MG63 (cell line): ENCODE measurements at places on chromosomes 2 and 18.

- DNase-seq = no peak
Measured at GRCh38 chr2:129720761-129721160, 258.7 kb upstream of the RAB6C start.

DNA sequence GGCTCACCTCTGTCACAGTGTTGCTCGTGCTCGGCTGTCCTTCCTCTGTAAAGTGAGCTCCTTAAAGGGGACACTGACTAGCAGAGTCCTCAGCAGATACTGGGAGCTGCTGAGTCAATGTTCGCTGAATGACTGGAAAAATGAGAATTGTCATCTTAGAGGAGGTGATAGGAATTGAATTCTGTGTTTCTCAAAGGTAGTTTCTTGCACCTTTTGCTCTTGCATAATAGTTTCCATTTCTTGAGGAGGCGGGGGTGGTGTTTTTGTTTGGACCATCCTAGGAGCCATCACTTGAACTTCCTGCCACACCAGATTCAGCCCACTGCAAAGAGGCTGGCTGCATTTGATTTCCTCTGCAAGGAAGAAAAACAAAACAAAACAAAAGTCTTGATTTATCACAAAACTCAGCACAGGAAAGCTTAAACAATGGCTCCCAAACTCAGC is 11.4 kb upstream of the RFX8 start:
- no peak for DNase-seq

DNA sequence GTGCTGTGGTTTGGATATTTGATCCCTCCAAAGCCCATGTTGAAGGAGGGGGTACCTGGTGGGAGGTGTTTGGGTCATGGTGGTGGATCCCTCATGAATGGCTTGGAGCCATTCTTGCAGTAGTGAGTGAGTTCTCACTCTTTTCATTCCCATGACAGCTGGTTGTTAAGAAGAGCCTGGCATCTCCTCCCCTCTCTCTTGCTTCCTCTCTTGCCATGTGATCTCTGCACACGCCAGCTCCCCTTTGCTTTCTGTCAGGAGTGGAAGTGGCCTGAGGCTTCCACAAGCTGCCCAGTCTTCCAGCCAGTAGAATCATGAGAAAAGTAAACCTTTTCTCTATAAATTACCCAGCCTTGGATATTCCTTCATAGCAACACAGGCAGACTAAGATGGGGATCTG is 8.6 kb downstream of the ADD2 start:
- DNase-seq = no peak

DNA sequence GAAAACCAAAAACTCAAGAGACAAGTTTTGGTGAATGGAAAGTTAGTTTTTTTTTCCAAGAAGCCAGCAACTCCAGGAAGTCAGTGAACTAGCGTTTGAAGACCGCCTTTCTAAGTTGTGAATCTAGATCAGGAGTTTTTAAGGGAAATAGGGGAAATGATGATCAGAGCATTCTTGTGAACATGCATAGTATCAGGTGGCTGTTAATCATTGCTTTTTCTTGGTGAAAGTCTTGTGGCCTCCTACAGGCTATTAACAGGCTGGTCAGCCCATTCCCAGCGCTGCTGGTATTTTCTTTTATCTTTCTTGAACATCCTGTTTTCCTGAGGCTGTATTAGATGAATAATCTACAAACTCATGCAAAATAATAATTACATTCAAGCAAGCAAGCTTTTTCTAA is 155.8 kb downstream of the PTPRM start:
- no peak for DNase-seq

- peak; percentile 30 for DNase-seq
Measured at GRCh38 chr2:32484937-32485336, 128.1 kb downstream of the BIRC6 start.

DNA sequence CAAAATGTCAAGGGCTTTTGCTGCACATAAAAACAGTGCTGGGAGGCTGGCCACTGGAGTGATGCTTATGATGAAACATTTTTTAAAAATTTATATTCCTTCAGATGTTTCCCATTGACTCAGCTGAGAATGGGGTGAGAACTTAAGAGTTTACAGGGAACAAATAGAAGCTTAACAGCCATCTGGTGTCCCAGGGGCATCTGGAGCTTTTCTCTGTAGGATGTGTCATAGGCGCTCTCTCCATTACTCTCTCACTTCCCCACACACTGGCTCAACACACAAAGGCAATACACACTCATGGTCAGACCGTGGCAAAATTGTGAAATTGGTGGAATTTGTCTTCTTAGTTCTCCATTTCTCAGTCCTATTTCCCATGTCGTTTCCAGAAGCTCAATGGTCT is 783.1 kb upstream of the LRRTM1 start:
- no peak for DNase-seq

DNA sequence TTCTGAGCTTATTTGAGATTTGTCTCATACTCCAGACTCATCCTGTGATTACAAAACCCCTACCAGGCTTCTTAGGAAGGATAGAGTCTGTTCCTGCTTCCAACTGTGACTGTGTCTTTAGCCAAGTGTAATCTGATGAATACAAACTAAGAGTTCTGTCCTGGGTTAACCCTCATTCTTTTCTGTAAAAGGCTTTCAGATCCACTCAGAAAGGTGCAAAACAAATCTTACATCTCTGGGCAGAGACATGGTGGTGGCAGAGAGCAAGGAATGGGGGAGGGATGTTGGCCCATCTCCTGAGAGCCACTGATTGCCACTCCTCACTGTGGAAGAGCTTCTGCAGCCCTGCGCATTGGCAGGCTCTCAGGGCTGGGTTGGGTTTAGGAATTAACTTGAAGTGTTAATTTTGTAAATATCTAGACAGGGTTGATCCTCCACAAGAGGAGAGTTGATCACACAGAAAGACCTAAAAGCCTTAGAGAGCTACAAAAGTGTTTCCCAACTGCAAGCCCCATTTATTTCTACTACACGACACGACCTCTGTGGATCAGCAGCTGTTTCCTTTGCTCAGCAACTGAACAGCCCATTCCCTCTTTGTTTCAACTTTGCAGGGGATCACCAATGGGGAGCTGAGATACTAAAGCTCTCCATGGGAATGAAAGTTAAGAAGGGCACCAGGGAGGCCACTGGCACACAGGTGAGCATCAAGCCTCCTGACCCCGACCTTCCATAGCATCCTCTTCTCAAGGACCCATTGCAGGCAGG is 23.7 kb upstream of the SPTBN1 start:
- no peak for DNase-seq

GRCh38 chr2:186347472-186347871 is 138.6 kb upstream of the ZC3H15 start:
- DNase-seq = no peak

- DNase-seq = no peak
Measured at GRCh38 chr2:168466834-168467565, 10.9 kb downstream of the CERS6 start.

DNA sequence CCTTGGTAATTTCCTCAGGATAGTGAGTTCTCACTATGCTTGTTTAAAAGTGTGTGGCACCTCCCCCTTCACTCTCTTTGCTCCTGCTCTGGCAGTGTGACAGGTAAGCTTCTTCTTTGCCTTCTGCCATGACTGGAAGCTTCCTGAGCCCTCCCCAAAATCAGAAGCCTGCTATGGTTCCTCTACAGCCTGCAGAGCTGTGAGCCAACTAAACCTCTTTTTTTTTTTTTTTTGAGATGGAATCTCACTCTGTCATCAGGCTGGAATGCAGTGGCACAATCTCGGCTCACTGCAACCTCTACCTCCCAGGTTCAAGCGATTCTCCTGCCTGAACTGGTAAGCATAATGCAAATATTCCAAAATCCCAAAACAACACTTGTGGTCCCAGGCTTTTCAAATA is 80.0 kb downstream of the SOWAHC start:
- peak; percentile 21 for DNase-seq

- no peak for DNase-seq
Measured at GRCh38 chr2:55164534-55165480, 67.3 kb downstream of the CLHC1 start.

- DNase-seq = no peak
Measured at GRCh38 chr2:9122367-9122766, 84.2 kb upstream of the ASAP2 start.

DNA sequence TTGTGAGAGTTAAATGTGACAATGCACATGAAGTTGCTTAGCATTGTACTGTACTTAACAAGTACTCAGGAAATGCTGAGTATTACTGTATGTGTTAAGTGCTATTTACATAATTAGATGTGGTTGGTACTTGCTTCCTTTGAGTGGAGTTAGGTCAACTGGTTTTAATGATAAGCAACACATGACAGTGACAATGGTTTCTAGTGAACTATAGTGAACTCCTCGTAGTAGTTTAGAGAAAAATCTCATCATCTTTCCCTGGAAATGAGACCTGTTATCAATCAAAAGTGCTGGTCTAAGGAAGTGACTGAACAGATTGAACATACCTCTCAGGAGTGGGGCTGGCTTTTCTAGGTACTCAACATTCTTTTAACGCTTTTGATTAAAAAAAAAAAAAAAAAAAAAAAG is 29.2 kb upstream of the ZDBF2 start:
- no peak for DNase-seq

- DNase-seq = no peak
Measured at GRCh38 chr2:233303252-233303651, 4.4 kb upstream of the SAG start.

DNA sequence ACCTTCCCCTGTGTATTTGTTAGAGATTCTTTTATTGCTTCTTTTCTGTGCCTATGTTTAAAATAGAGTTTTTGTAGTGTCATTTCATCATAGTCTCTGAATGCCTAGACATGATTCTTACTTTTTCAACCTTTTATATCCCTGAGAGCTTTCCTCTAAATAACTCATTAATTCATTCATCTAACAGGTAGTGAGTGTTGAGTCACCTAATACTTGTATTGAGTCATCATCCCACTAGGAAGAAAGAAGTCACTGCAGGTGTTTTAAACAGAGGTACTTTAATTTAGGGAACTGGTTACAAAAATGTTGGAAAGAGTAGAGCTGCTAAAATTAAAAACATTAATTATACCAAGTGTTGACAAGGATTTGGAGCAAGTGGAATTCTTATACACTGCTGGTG is 18.5 kb upstream of the NMS start:
- no peak for DNase-seq

- DNase-seq = peak; percentile 91
Measured at GRCh38 chr2:10497797-10498251, 49.7 kb upstream of the ODC1 start.

DNA sequence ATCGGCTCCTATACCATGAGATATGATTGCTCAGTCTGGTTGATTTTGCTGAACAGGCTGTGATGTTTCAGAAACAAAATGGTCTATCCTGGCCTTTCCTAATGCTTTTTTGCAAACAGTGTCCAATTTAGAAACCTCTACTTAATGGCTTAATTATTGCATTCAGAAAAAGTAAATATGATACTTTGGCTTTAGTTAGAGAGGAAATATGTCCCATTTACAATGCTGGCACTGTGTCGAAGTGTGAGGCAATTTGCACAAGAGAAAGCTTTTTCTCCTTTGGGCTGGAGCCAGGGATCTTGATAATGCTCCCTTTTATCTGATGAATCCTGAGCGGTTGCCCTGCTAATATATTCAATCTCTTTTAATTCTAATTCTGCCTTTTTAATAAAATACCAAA is 418.9 kb downstream of the EPHA4 start:
- no peak for DNase-seq

GRCh38 chr18:58297198-58297597 is 253.2 kb downstream of the NEDD4L start:
- no peak for DNase-seq

GRCh38 chr18:78247615-78248289 is 731.9 kb upstream of the SALL3 start:
- no peak for DNase-seq

- DNase-seq = no peak
Measured at GRCh38 chr2:180449171-180449915, 442.2 kb upstream of the CWC22 start.
